Left hindlimb (tissue), 1 donor: ENCODE measurements at places on chromosomes 2 and 18.

DNA sequence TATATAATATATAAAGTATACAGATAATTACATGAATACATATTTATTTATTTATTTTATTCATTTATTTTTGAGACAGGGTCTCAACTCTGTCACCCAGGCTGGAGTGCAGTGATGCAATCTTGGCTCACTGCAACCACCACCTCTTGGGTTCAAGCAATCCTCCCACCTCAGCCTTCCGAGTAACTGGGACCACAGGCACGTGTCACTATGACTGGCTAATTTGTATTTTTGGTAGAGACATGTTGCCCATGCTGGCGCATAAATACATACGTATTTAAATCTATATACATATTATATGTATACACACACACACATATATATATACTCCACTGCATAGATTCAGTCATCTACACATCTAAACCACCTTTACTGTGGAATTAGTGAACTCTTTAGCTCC lies 20.6 kb upstream of the NDUFV2 start:
- no peak for DNase-seq

DNA sequence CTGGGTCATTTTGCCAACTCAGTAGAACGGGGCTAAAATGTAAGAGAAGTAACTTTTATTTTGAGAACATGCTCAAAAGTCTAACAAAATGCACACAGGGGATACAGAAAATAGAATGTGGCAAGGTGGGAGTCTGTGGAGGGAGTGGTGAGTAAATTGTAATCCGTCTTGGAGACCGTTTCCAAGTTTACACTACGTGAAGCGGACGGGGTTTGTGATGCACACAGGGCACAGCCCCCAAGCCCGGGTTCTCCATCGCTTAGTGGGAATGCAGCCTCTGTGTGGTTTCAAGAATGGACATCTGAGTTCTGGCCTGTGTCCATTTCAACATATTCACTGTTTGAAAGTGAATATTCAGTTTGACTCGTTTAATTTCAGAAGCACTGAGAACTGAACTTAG lies 65.0 kb upstream of the TMEM18 start:
- no peak for DNase-seq

- DNase-seq: no peak
These were observed 155.8 kb upstream of the KLF7 start for GRCh38 chr2:207321514-207321913.

DNA sequence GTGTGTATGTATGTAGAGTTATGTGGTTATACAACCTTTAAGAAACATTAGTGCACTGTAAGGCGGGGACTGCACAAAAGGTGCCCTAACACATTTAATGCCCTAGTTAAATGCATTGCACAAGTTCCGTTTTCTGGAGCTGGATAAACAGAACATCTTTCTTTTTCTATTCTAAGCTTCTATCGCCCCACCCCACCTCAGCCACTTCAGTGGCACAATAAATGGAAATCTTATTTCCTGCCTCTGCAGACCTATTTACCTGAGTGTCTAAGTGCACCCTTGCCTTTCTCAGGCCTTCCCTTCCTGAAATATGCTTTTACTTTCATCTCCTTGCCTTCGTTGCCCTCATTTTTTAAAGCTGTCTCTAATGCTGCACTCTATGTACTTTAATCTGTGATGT lies 123.5 kb downstream of the TANC1 start:
- DNase-seq: no peak

DNA sequence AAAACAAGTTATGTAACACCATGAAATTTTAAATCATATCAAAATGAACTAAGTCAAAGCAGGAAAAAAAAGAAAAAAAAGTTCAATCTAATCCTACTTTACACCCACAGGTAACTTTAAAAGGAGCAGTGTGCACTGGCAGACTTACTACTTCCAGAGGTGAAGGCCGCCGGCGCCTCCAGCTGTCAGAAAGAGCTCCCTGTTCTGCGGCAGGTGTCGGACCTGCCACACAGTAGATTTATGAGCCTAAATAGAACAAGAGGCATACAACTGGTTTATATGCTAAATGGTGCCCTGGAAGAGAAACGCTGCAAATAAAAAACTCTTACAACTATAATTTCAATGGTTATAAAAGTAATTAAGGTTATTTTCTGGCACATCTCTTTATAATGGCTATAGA lies 23.1 kb upstream of the PNO1 start:
- DNase-seq: no peak

GRCh38 chr2:127373362-127374083 lies 14.3 kb downstream of the MAP3K2 start:
- no peak for DNase-seq

- DNase-seq: no peak
These were observed 50.4 kb upstream of the FZD5 start for GRCh38 chr2:207819839-207820784.

DNA sequence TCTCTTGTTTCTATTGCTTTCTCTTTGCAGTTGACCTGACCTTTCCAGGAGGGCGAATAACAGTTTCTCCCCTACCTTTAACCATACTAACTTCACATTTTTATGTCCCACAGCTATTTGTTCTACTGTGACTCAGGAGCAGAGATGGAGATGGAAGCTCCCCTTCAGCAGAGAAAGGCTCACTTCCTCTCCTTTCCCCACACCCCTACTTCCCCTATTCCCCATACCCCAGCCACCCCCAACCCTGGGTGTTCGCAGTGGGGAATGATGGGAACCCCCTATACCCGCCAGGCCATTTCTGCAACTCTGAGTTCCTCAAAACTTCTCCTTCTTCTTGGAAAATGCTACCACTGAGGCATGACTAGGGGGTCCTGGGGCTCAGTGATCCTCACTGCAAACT lies 285.4 kb upstream of the MGAT5 start:
- no peak for DNase-seq

DNA sequence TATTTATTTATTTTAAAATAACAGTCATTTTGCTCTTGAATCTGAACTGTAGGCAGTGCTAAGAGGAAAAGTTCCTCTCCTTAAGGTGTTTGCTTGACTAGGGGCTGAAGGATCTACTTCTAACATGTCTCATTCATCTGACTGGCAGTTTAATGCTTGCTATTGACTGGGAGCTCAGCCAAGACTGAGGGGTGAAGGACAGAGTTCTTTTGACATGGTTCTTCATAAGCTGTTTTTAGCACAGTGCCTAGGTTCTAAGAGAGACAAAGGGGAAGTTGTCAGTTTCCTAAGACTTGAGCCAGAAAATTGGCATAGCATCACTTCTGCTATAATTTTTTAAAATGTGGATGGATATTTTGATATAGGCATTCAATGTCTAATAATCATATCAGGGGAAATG lies 73.0 kb downstream of the COMMD1 start:
- DNase-seq: no peak

DNA sequence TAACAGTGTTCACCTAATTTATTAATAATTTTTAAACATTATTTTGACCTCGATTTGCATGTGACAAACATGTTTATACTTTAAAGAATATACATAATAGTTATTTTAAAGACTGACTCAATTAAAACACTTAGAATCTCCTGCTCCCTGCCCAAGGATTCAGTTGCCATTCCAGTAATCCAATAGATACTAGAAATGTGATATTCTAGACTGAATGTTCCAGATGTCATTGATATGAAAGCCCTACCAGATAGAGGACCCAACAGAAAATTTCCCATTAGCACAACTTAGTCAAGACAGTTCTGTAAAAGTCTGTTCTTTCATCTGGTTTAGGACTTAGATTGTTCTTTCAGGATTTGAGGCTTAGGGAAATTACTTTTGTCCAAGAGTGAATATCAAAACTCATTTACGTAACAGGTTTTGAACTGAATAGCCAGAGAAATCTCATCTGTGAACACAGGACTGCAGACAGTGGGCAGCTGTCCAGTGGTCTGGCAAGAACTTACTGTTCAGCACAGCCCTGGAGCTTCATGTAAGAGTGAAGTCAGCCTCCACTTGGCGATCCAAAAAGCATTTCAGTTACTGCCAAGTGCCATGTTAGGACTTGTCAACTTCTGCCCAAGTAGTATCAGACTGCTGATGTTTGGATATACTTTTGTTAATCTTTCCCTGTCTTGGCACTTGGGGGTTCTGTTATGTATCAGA lies 77.5 kb downstream of the OSBPL6 start:
- DNase-seq: peak; percentile 69

DNA sequence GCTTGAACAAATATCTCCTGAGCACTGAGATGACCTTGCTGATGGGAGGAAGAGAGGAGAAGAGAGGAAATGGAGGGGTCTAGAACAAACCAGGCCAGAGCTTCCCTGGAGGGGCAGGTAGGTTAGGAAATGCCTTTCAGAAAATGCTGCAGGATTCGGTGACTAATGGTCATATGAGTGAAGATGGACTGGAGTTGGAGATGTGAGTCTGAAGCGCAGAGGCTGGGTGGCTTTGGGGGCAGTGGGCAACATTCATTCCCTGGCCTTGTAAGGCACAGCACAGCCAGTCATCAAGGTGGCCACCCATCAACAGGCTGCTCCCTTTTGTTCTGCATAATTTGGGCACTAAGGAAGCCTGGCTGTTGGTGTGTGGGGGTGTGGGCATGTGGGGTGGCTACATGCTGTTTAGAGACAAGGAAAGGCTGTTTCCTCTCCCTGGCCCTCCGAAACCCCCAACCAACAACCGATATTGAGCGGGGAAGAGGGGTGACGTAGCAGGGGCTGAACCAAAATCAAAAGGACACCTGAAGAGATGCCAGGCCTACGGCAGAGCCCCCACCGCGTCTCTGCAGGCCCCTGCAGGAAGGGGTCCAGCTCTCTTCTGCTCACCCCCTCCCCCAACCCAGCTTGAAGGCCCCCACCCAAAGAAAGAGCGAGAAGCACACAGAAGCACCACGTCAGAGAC lies 1.5 kb downstream of the SLC30A3 start:
- DNase-seq: no peak

DNA sequence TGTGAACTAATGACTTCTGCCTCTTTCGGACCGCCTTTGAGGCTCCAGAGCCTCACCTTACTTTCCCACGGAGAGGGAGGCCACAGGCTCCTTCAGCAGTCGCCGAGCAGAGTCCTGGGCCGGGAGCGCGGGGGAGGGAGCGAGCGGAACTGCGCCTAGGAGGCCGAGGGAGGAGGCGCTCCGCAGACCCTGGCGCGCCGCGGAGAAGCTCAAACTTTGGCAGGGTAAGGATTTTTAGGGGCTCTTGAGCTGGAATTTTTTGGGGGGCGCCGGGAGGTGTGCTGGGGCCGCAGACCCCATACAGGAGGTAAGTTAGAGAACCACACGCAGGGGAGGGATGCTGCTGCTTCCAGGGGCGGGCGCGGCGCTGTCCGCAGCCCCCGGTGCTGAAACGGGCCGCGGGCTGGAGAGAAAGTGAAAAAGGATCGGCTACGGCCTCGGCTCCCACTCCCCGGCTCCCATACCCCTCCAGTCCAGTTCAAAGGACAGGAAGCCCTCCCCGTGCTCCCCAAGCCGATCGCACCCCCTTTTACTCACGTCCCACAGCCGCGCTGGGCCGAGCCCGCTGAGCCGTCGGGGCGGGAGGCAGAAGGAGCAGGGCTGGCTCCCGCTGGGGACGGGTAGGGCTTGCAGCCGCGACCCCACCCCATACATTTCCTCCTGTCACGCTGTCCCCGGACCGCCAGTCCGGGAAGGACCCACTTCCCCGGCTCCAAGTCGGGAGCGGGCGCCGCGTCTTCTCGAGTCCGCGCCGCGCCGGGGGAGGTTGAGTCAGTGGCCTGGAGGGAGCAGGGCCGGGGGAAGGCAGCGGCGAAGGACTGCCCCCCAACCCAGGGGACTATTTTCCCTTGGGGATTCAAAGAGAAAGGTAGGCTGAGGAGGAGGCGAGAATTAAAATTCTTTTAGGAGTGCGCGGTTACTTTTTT lies at the start of gene CNGA3:
CNGA3 (plus strand) TSS at position 146 of the 926 bp plus-strand sequence. CDS start 23,520 bp downstream, outside the sequence.
- DNase-seq: peak; percentile 57

DNA sequence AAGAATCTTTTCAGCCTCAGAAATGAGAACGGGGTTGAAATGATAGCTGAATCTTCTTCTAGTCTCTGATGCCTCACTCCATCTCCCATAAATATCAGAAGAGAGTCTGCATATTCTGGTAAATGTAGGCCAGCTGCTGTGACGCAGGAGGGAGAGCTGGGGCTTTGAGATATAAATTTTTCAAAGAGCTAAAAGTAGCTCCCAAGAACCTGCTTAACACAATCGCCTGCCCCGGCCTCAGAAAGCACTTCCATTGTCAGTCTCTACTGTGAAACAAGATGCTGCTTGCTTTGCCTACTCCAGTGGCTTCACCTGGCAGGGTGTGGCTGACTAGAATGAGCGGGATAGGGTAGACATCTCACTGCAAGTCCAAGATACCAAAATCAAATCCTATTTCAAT lies 105.0 kb upstream of the CCDC150 start:
- no peak for DNase-seq

DNA sequence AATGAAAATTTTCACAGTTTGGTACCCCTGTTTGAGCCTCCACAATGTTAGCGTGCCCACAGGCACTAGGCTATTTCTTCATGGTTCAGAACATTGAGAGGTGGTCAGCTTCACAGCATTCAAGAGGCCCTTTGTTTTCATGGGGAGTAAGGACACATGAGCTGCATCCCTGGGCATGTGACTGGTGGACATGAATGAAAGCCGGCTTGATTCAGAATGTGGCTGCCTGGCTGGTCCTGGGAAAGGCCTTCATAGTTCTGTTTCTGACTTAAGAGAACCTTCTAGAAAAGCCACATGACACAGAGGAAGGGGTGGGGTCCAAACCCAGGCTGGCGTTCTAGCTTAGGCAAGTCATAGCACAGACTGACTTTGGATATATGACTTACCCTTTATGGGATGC lies 420.6 kb downstream of the CMPK2 start:
- no peak for DNase-seq

- DNase-seq: no peak
These were observed 233.4 kb downstream of the CELF4 start for GRCh38 chr18:37332219-37332618.
